ENCODE measurements at places on chromosomes 4 and X.

- no peak overlapping the region for H3K27ac ChIP-seq
- no peaks in the 10 kb centered on the region for H3K4me1 ChIP-seq
- no peak overlapping the region for H3K4me3 ChIP-seq
- no peak for DNase-seq
- H3K36me3 ChIP-seq = no peaks in the 10 kb centered on the region
Observed at GRCh38 chr4:79980448-79980847, 92.6 kb downstream of the ANTXR2 start.

DNA sequence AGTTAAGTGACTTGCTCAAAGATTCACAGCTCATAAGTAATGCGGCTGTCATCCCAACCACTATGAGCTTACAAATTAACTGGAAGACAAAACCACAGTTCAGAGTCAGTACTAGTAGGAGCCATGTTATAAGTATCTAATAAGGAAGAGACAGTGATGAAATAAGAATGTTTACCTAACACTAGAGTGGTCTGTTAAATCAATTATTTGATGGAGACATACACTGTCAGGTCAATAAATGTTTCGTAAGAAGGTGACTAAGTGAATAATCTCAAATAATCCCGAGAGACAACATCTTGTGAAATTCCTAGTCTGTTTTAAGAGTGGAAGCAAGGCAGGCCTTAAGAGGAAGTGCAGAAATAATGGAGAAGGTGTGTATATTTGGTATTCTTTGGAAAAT, 25.8 kb upstream of the AMELX start:
- H3K36me3 ChIP-seq = no peaks in the 10 kb centered on the region
- no peaks in the 10 kb centered on the region for H3K4me1 ChIP-seq
- DNase-seq = no peak
- H3K4me3 ChIP-seq = no peak overlapping the region
- H3K27me3 ChIP-seq = no peaks in the 10 kb centered on the region
- no peak overlapping the region for H3K27ac ChIP-seq

DNA sequence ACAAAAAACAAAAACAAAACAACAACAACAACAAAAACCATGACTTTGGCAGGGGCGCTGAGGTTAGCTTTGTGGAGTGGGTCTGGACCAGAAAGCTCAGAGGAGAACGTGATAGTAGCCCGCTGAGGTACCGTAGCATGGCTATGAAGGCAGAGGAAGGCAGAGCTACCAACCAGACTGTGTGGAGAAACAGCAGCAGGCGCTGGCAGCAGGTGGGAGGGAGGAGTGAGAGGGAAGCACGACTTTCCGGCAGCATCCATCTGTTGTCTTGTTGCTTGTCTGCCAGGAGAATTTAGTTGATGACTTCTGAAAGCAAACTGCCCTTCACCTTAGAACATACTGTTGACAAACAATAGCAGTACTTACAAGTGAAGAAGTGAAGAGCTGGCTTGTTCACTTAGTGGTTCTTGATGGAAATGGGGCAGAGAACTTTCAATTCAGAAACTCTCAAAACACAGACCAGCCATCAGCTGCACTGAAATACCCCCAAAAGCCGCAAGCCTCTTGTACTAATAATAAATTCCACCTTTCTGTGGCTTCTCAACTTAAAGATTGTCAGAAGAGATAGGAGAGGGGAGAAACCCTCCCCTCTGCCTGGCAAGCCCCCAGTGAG, 447.2 kb downstream of the SLITRK2 start:
- H3K27ac ChIP-seq = no peak overlapping the region
- no peaks in the 10 kb centered on the region for H3K4me1 ChIP-seq
- no peak overlapping the region for H3K4me3 ChIP-seq
- no peak for DNase-seq
- no peaks in the 10 kb centered on the region for H3K27me3 ChIP-seq
- H3K36me3 ChIP-seq = no peaks in the 10 kb centered on the region

GRCh38 chr4:26762650-26763049, 98.0 kb upstream of the STIM2 start:
- no peak overlapping the region for H3K4me3 ChIP-seq
- H3K27me3 ChIP-seq = no peaks in the 10 kb centered on the region
- DNase-seq = no peak
- H3K27ac ChIP-seq = no peak overlapping the region
- H3K36me3 ChIP-seq = no peaks in the 10 kb centered on the region
- no peaks in the 10 kb centered on the region for H3K4me1 ChIP-seq

DNA sequence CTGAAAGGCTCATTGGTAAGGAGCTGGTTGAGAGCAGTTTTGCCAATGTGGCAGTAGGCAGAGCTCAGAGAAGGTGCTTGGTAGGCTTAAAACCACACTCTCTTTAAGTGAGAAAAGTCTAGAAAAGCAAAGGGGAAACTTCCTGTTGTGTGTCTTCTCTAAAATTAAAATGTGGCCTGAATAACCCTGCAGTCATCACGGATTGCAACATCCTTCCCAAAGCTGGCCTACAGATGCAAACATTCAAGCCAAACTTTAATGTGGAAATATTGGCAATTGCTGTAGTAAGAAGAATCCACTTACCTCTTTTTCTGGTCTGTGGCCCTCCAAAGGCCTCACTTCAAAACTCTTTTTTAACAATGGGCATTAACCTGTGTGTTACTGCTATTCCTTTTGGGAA, 348.5 kb downstream of the OPHN1 start:
- H3K4me3 ChIP-seq = no peak overlapping the region
- no peak overlapping the region for H3K27ac ChIP-seq
- no peaks in the 10 kb centered on the region for H3K4me1 ChIP-seq
- H3K36me3 ChIP-seq = no peaks in the 10 kb centered on the region
